ENCODE measurements at places on chromosomes 4 and X.

- peak; percentile 29 for DNase-seq
Observed at GRCh38 chrX:19291086-19291485, 52.6 kb upstream of the PDHA1 start.

DNA sequence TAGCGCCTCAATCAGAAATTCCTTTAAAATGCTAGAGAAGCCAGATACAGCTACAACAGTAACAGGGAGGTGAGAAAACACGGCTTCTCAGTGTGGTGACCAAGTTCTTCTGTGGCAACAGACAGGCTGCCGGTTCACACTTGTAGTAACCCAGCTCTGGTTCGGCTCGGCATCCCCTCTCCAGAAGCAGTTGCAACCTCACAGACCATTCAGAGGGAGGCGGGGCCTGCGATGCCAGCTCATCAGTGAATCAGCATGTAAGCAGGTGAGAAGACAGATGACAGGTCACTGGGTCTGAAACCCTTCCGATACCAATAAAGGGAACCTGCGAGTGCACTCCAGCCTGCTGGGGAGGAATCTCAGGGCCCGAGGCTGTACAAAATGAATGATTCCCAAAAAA, 251.0 kb downstream of the KCNIP4 start:
- no peak for DNase-seq

DNA sequence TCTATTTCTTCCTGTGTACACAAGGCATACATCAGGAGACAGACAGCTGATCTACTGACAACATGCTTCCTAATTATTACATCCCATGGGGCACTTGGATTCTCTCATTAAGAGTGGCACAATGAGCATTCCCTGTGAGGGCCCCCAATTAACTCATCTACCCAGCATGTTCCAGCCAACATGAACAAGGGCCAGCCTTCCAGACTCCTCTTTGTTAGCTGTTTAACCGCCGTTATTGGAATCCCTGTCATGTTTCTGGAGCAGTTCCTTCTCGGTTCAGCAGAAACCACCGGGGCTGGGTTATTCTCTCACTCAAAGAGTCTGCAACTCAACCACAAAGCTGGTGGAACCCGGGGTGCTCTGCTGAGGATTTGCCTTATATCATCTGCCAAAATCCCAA, 9.9 kb upstream of the GPM6B start:
- no peak for DNase-seq

DNA sequence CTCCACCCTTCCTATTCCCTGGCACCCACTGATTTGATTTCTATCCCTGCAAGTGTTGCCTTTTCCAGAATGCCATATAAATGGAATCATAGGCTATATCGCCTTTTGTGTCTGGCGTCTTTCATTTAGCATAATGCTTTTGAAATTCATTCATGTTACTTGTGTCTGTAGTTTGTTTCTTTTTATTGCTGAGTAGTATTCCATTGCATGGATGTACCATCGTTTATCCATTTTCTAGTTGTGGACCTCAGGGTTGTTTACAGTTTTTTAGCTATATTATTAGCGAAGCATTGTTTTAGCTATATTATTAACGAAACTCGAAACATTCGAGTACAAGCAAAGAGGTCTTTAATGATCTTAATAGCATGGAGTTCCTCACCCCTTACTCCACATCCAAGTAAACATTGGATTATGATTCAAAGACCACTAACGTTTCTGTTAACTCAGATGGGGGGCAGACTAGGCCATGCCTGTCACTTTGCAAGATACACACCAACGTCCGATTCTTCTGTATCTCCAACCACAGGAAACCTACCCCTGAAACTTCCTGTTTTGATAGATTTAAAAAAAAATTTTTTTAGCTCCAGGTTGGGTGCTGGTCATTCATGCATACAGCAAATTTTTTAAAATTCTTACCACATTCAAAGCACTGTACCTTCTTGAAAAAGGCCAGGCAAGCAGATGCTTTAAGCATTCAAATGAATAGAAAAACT, 1.1 kb downstream of the DCK start:
- peak; percentile 78 for DNase-seq

- no peak for DNase-seq
Observed at GRCh38 chr4:69591364-69591763, 48.1 kb downstream of the UGT2A2 start.

DNA sequence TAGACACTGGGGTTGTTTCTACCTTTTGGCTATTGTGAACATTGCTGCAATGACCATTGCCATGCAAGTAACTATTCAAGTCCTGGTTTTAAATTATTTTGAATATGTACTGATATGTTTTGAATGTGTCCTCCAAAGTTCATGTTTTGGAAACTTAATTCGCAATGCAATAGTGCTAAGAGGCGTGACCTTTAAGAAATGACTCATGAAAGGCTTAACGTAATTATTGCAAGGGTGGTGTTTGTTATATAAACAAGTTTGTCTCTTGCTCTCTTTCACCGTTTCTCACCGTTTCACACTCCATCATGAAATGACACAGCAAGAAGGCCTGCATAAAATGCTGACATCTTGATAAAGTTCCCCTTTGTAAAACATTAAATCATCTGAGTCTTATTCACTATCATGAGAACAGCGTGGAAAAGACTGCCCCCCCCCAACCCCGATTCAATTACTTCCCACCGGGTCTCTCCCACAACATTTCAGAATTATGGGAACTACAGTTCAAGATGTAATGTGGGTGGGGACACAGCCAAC, 506.9 kb upstream of the FAM47C start:
- no peak for DNase-seq

- DNase-seq, result no peak
Observed at GRCh38 chr4:106587558-106587957, 219.0 kb upstream of the GIMD1 start.

GRCh38 chrX:78624962-78625909, 33.9 kb downstream of the RTL3 start:
- DNase-seq, result peak; percentile 80
